ENCODE measurements at places on chromosomes 5 and 9. TPM values are rescaled to one million over a fixed set of nuclear protein-coding genes. Genes with fewer than 3 reads are reported as not detected.

GRCh38 chr5:125914471-125914870, 508.7 kb upstream of the GRAMD2B start:
- DNase-seq = no peak

- DNase-seq = no peak
These were observed 9.7 kb downstream of the TRAF2 start for GRCh38 chr9:136896027-136896426.

- DNase-seq = no peak
These were observed 484.5 kb downstream of the DMAC1 start for GRCh38 chr9:7315116-7315515.

GRCh38 chr5:123673107-123673506, 161.1 kb downstream of the CSNK1G3 start:
- no peak for DNase-seq

DNA sequence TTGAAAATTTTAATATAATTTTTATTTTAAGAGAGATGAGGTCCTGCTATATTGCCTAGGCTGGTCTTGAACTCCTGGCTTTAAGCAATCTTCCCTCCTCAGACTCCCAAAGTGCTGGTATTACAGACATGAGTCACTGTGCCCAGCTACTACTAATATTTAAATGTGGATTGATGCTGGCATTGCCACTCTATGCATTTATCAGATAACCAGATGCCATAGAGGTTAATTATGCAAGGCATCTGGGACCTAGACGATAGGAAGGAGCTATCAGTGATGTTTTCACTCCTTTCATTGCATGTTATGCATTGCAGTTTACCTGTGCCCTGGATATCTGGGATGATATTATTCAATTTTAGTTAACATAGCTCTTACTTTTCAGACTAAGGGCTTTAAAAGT, 127.0 kb downstream of the RPS23 start:
- DNase-seq = no peak

DNA sequence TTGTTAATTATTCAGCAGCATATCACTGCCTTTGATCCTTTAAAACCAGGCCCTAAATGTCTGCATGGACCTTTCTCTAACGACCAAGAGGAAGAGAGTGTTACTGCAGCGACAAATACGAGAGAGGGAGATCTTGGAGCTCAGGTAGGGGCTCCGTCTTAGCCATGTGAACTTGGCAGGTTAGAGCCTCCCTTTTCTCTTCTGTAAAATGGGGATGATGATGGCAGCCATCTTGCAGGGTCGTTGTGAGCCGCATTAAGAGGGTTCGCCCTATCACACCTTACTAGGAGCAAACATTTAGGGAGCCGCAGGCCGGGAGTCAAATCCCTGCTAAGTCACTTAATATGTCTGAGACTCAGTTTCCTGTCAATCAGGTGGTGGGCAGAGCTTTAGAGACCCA, 1.6 kb downstream of the ENG start:
- no peak for DNase-seq

GRCh38 chr5:64827703-64828102, 59.0 kb downstream of the CWC27 start:
- DNase-seq = no peak

GRCh38 chr5:149123211-149123610, 18.1 kb upstream of the ABLIM3 start:
- no peak for DNase-seq

GRCh38 chr9:22483528-22484070, 37.0 kb downstream of the DMRTA1 start:
- no peak for DNase-seq

- no peak for DNase-seq
These were observed 33.1 kb downstream of the RASA1 start for GRCh38 chr5:87300744-87301143.

GRCh38 chr9:131546336-131547084, 1.2 kb downstream of the PRRT1B start:
- no peak for DNase-seq

The BARHL1 gene
- not detected for total RNA-seq

The BHMT2 gene
- total RNA-seq = 2.9 TPM

The SMIM32 gene
- not detected for total RNA-seq
